DMS153 (cell line): ENCODE measurements at places on chromosomes 5 and 9.

- DNase-seq: no peak
Observed at GRCh38 chr5:171336521-171337209, 27.6 kb downstream of the TLX3 start.

DNA sequence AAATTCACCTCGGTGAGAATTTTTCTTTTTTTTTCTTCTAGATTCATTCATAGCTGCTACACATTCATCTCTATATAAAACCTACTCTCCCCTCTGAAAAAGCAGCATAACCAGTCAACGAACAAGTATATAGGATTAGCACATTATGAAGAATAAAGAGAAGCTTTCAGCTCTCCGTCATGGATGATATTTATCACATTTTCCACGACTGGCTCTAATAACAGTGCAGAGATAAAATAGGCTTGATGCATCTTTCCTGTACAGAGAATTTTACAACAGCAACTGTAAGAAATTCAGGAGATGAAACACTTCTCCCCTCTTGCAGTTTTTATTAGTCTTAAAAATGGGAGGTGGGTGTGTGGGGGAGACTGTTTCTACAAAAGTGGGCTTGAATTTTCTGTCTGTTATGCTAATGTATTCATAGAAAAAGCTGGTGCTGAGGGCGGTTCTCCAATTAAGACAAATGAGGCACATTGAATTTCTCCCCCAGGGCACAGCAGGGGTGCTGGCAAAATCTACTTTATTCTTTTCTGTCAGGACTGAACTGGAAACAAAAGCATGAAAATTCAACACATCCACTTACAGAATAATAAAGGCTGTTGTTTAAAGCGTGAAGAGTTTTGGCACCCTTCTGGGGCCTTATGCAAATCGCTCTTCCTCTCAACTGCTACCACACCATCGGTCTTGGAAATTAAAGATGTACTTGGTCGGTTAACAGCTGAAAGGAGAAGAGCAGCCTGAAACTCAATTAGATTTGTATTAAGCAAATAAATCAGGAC lies 233.9 kb upstream of the ZNF608 start:
- no peak for DNase-seq

DNA sequence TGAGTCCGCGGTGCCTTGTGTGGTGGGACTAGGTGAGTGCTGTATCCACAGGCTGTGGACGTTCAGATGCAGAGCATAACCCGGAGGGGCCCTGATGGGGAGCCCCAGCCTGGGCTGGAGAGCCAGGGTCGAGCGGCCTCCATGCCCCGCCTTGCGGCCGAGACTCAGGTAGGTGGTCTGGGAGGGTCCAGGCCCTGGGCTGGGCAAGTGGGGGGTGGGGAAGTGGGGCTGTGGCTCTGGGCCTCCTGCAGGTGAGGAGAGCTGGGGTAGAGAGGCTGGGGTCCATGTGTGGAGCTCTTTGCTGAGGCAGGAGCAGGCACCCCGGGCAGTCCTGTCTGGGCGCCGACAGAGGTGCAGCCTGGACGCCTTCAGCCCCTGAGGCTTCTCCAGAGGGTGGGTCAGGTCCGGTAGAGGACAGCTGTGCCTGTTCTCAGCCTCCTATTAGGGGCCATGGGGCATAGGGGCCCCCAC lies 241.1 kb downstream of the CACNA1B start:
- DNase-seq: no peak

GRCh38 chr5:9820691-9821449 lies 190.7 kb upstream of the TAS2R1 start:
- no peak for DNase-seq

DNA sequence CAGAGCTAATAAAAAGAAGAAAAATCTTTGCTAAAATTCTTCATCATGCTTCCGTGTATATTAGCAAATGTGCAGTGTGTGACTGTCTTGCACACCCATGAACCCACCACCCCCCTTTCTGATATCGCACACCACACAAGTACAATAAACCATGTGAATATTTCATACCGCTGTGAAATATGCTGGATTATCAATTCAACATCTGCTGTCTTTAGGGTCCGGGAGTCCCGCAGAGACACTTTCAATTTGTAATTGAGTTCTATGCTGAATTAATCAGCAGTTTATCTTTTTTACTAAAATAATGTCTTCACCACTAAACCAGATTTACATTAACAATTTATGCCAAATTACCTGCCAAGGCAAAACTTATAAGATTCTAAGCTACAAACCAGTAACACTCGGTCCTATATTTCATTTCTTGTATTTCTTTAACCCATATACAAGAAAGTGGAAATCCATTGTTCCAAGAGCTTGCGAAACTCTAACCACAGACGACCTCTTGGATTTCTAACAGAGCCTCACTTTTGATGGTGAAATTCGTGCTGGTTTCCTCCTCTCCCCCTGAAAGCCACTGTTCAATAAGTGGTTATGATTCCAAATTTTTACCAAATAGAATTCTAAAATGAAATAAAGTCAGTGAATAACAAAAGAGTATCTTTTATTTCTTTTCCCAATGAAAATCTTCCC lies 44.2 kb downstream of the PSMB7 start:
- no peak for DNase-seq

- peak; percentile 31 for DNase-seq
Observed at GRCh38 chr9:94697972-94698581, 28.4 kb upstream of the AOPEP start.

- DNase-seq: no peak
Observed at GRCh38 chr5:178514851-178515418, 75.3 kb downstream of the COL23A1 start.

DNA sequence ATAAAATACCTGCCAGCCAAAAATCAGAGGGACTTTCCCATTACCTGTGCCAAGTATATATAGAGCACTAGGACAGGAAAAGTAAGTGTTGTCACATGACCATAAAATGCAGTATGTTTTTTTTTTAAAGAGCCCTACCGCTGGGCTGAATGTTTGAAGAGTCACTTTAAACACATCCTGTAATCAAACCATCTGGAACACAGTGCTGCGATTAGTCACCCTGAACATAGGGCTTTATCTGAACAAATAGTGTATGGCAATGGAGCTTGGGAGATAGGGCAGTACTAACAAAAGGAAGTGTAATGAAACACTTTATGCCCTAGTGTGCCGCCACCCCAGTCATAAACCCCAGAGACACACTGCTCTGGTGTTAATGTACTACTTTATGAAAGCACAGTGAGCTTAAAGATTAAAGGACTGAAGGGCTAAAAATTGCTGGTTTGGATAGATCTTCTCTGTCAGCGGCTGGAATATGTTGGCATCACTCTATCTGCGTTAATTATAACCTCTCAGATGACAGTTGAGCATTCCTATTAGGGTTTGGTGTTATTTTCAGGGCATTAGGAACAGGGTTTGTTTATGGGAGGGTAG lies 90.4 kb downstream of the ZNF608 start:
- DNase-seq: peak; percentile 95

GRCh38 chr9:94818178-94818541 lies 91.7 kb downstream of the AOPEP start:
- DNase-seq: no peak

GRCh38 chr5:176819476-176819875 lies 9.1 kb downstream of the UNC5A start:
- no peak for DNase-seq

DNA sequence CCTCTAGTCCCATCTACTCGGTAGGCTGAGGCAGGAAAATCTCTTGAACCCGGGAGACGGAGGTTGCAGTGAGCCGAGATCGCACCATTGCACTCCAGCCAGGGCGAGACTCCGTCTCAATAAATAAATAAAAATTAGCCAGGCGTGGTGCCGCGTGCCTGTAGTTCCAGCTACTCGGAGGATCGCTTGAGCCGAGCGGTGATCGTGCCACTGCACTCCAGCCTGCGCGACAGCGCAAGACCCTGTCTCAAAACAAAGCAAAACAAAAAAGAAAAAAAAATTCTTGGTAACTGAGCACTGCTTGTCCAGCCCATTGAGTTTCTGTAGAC lies 710 bp upstream of the WDR55 start:
- DNase-seq: no peak

DNA sequence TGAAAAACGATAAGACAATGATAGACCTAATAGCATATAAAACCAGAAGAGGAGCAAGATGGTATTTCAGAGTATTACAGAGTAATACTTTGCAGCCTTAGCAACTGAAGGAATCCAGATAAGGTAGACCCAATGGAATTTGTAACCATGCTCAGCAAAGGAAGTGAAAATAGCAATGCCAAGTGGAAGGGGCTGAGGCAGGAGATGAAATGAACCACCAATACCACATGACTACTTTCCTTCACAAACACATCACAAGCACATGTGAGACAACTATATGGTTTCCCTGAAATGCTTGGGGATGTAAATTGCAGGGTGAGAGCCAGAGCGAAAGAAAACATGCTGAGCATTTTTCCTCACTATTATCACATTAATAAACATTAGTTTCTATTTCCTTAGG lies 79.8 kb upstream of the MELK start:
- DNase-seq: no peak

DNA sequence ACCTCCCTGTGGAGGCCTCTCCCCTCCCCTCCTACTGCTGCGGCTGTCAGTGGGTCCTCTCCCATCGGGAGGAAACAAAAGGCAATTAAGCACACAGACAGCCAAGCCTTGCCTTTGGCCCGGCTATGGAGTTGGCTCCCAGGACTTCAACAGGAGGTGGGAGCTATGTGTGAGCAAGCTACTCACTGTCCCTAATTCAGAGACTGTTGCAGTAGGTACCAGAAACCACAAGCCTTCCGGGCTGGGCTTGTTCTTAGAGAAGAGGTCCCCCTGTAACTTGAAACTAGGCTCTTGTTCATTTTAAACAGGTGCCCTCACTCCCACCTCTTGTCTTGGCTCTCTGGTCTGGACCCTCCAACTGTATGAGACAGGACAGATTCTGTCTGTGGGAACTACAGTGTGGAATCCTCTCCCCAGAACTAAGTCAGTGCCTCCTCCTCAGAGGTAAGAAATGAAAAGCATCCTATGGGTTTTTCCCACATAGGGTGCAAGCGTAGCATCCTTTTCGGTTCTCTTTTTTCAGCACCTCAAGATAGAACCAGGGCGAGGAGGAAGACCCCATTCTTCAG lies 561.1 kb downstream of the EBF1 start:
- no peak for DNase-seq

- DNase-seq: peak; percentile 18
Observed at GRCh38 chr9:131704141-131704983, 35.5 kb downstream of the RAPGEF1 start.

DNA sequence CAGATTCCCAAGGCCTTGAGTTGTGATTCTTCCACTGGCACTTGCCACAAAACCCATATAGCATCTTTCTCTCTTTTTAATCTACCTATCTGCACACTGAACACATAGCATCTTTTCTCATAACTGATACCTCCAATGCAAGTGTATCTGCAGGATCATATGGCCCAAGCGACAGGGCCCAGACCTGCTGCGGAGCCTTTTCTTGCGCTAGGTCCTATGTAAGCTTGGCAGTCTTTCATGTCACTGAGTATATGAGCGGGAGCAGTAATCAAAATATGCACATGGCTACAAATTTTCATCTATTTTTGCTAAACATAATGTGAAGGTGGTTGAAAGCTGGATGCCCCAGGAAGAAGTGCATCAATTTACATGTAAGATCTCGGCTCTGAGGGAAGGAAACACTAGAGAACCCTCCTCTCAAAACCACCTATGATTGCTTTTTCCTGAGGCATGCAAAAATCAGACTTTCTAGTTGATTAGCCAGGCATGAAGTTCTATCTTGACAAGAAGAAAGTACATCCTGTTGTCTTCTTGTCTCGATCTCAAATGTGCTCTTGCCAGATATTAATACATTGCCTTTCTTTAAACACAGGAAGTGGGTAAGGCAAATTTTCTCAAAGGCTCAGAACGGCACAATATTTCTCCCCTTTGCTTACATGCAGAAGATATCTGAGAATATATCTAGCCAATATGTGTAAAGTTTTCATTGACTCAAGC lies 26.9 kb upstream of the CEMIP2 start:
- DNase-seq: no peak

GRCh38 chr9:4424891-4425290 lies 65.4 kb upstream of the SLC1A1 start:
- no peak for DNase-seq

DNA sequence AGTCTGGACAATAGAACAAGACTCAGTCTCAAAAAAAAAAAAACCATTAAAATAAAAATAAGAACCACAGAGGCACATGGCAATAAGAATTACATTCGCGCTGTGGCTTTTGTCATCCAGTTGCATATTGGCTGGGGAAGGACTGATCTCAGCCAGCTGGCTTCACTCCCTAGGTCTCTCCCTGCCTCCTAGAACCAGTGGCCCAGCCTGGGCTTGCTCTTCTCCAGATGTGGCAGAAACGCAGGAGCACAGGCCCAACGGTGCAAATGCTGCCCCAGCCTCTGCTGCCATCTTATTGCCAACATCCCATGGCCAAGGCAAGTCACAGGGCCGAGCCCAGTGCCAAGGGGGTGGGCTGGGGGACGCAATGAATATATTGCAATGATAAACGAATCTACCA lies 37.0 kb downstream of the NKX2-5 start:
- DNase-seq: no peak
